Stimulated activated CD8-positive, alpha-beta memory T cell treated with anti-CD3 and anti-CD28 coated beads, Interleukin-7, amount 100 ng/mL, for 24 hours (primary cell): ENCODE measurements at places on chromosomes 5 and 9.

GRCh38 chr5:108639366-108639765 is 108.3 kb upstream of the FER start:
- DNase-seq = no peak

GRCh38 chr5:88657906-88658775 is 224.8 kb downstream of the MEF2C start:
- no peak for DNase-seq

DNA sequence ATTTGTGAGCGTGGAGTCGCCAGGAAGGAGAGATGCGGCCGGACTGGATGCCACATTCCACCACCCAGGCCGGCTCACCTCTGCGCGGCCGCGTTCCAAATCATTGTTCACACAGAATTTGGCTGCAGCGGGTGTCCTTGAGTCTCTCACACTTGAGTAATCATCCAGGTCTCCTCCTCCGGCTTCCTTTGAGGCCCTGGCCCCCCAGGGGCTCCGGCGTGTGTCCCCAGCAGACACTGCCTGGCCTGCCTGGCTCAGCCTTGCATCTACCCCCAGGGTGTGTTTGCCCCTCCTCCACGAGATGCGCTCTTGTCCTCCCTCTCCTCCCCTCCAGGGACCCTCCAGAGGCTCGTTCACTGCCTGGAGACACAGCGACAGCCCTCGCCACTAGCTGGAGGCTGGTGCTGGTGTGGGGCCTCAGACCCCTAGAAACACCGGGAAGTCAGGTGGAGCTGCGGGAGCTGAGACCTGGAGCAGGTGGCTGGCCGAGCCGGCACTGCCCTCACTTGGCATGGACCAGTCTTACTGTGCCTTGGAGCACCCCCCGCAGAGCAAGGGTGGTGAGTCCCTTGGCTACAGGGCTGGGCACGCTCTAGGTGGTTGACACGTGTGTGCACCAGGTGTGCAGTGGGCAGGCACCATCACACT is 7.0 kb upstream of the SLC9A3 start:
- DNase-seq = no peak

GRCh38 chr5:53287573-53287972 is 178.0 kb upstream of the MOCS2 start:
- no peak for DNase-seq

DNA sequence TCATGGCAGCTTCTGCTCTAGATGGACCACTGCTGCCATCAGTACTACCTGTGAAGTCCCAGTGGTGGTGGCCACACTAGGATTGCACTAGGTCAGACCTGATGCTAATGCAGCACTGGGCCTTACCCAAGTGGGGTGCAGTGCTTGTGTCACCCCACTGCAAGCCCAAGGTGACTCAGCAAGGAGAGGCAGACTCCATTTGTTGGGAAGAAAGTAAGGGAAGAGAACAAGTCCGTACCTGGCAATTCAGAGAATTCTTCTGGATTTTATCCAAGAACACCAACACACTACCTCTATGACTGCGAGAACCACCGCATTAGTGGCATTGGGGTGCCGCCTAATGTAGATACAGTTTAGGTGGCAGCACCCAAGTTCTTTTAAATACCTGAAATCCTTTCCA is 34.0 kb upstream of the TYRP1 start:
- no peak for DNase-seq

GRCh38 chr9:35675732-35676392 is 2.1 kb downstream of the CA9 start:
- no peak for DNase-seq

DNA sequence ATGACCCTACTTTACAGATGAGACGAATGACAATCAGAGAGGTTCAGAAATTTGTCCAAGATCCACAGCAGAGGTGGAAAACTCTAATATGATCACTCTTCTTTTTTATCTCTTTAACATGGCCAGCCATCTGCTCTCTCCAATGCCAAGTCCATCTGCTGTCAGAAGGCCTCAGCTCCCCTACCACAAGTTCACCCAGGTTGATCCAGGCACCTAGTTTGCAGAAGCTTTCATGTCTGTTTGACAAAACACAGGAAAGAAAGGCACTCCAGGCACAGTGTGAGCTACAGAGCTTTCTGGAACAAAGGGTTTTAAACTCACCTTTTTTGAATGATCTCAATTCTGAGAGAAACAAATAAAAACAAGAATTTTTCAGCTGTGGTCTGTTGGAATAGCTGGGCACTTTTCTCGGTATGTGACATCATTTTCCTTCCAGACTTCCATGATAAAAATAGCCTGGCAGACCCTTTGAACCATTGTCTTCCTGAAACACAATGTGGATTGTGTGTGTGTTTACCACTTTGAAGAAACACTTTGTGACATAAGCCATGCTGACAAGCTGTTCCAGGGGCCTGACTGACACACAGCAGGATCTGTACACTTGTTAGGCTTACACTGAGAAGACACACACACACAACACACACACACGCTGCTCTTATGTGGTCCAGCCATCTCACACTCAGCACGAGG is 214.3 kb downstream of the AGTPBP1 start:
- DNase-seq = no peak

- no peak for DNase-seq
Observed at GRCh38 chr5:660491-661030, 32.6 kb downstream of the TPPP start.

DNA sequence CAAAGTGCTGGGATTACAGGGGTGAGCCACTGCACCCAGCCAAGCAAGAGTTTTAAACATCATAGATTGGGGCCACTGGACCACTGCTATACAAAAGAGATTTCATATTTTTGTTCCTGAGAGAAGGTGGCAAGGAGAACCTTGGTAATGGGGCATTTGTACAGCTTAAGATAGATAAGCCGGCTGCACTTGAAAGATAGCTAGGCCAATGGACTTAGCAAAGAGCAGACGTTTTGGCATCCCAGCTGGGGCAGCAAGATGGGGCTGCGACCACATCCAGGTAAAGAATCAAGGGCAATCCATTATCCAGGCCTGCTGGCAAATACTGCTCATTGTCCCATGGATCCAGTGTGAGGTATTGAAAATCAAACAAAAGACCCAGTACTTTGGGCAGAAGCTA is 3.9 kb upstream of the ISCA1 start:
- no peak for DNase-seq

GRCh38 chr5:32494827-32495226 is 50.3 kb upstream of the ZFR start:
- DNase-seq = no peak
